DMS153 (cell line): ENCODE measurements at places on chromosomes 5 and 9.

- DNase-seq: no peak
Measured at GRCh38 chr9:133103183-133103986, 17.7 kb downstream of the RALGDS start.

GRCh38 chr9:93035821-93036351, 22.6 kb upstream of the SUSD3 start:
- DNase-seq: no peak

DNA sequence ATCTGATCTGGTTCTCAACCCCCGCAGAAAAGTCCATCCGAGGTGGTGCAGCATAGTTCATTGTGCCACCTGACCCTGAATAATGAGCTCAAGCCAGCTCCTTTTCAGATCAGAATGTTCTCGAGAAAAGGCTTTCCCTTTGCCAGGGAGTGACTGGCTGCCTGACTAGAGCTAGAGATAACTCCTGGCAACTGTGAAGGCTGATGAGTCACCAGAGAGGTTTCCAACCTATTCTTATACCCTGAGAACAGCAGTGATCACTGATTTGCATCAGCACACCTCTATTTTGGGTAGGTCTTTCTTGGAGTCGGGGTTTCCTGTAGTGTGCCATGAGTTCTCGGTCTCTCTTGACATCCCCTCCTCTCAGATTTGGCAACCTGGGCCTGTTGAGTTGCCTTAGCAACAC, 127.9 kb downstream of the PIK3R1 start:
- DNase-seq: no peak

GRCh38 chr5:31832966-31833365, 194.0 kb downstream of the PDZD2 start:
- no peak for DNase-seq

DNA sequence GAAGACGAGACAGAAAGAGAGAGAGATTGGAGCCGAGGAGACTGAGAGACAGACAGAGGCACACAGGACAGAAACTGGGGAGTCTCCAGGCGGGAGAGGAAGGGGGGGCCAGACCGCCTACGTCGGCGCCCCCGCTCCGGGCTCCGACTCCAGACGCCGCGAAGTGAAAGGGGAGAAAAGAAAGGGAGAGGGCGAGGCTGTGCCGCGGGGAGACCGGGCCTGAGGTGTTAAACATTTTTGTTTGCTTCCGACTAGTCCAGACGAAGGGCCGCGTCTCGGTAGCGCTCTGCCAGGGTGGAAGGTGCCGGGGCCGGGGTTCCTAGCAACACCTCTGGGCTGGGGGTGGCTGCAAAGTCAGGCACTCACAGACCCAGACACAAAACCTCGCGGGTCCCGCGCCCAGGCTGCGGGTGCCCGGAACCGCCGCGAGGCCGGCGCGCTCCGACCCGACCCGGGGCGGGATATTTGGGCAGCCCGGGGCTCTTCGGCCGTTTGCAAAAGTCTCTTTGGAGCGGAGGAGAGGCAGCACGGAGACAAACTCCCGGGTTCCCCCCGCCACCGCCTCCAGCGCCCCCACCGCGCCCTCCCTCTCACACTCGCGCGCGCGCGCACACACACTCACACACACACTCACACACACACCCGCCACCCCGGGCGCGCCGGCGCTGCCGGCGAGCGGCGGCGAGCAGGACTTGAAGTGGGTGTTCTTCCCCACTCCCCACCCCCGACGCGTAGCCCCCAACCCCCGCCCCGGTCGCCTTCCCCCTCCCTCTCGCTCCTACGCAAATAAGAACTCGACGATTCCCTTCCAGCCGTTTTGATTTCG, 626 bp upstream of the FST start:
- DNase-seq: no peak

DNA sequence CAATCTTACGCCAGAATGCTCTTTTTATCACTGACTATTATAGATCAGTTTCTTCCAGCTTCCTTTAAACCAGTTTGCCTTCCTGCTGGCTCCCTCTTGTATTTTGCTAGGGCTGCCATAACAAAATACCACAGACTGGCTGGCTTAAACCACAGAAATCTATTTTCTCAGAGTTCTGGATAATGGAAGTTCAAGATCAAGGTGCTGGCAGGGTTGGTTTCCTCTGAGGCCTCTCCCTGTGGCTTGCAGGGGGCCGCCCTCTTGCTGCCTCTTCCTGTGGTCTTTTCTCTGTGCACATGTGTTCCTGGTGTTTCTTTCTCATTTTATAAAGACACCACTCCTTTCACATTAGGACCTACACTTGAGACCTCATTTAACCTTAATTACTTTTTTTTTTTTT, 6.8 kb upstream of the FXN start:
- DNase-seq: no peak

- no peak for DNase-seq
Measured at GRCh38 chr5:82312373-82312856, 34.3 kb upstream of the RPS23 start.

- no peak for DNase-seq
Measured at GRCh38 chr5:157924931-157925729, 66.2 kb upstream of the CLINT1 start.
